ENCODE measurements at places on chromosomes 4 and X.

GRCh38 chrX:53003111-53003510 lies 44.8 kb upstream of the FAM156A start:
- no peak for DNase-seq

DNA sequence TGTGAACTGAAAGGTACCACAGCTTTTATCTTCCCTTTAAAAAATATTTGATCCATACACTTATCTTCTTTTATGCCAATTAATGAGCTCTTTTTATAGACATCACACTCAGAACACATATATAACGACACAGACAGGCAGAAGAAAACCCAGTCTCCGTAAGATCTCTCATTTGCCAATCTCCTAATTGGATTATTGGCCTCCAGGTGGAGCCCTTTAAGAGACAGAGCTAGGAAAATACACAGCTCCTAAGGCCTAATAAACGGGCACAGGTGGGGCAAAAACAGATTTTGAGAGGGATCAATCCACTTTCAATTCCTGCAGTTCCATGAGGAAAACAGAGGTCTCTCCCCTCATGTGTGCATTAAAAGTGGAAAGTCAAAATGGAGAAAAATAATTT lies 1495.4 kb downstream of the RPA4 start:
- no peak for DNase-seq

DNA sequence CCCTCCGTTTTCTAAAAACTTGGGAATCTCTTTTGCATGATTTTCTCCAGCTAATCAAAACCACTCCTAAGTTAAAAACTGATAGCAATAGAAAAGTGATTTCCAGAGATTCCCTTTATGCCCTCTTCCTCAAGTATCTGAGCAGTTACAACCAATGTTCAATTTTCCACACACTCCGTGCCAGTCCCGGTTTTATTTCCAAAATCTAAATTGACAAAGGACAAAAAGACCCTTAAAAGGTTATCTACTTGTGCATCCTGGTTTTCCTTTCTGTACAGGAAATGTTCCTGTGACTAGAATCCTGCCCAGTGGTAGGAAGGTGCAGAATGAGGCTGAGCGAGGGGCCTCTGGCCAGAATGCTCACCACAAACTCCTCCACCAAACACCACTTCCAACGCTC lies 1.3 kb downstream of the SFRP2 start:
- no peak for DNase-seq

DNA sequence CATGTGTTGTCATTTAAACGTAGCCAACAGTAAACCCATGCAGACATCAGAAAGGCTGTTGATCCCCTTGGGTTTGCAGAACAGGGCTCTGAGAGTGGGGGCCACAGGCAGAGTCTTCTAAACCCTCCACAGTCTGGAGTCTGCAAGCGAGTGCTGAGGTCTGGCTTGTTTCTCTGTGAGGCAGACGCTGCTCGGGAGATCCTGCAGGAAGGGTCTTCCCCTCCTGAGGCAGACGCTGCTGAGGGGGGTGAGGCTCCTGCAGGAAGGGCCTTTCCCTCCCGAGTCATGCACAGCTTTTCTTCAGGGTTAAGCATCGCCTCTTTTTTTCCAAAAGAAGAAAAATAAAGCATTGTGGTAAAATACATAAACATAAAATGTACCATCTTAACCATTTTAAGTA lies 17.1 kb upstream of the PDE6B start:
- DNase-seq = no peak

DNA sequence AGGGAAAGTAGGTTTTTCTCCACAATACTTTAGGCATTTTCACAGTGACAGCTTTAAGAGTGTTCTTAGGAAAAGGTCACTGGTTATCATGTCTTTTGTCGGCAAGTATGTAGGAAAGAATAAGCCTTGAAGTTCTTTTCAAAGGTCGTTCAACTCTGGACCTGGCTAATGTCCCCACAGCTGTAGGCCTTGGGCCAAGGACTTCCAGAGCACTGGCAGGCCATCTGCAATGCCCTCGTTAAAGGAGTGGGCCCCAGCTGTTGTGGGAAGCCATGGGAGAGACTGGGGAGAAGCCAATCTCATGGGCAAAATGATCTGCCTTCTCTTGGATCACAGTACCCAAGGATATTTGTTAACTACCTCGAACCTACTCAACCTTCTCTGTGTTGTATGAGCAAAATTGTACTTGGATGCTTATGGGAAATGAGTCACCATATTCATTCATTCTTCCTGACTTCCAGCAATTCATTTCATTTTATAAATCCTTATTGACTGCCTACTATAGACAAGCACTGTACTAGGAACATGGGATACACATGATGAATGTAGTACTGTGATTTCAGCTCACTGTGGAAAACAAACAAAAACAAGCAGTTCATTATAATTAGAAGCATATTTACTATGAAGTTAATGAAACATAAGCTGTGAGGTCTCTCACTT lies 141.1 kb upstream of the KIT start:
- no peak for DNase-seq

DNA sequence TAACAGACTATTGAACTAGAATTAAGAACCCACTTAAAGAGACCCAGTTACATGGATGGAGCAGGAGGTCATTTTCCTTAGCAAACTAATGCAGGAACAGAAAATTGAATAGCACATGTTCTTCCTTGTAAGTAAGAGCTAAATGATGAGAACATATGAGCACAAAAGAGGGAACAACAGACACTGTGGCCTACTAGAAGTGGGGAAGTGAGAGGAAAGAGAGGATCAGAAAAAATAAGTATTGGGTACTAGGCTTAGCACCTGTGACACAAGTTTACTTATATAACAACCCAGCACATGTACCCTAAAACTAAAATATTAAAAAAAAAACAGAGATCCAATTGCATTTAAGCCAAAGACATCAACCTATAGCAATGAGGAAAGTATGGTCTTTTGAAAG lies 26.2 kb downstream of the ARAP2 start:
- no peak for DNase-seq

- no peak for DNase-seq
Measured at GRCh38 chr4:83613023-83613422, 77.1 kb downstream of the GPAT3 start.
